Right renal cortex interstitium (tissue), 3 donors: ENCODE measurements at places on chromosomes 7 and 10.

DNA sequence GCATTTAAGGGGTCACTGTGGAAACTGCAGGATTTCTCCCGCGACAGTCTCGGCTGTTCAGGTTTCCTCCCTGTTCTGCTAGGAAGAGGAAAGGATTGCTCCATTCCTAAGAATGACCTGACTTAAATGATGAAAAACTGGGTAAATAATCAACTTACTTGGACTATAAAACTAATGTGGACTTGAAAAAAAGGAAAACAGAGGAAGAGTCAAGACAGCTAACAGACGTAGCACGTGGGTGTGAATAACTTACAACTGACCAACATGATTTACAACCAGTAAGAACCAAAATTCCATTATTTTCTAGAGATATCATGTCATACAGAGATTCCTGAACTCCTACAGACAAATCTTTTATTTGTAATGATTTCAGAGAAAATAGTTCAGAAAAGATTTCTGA, 93.8 kb downstream of the ADAM12 start:
- no peak for DNase-seq

- no peak for DNase-seq
Measured at GRCh38 chr7:144957998-144958397, 122.1 kb upstream of the TPK1 start.

- DNase-seq = no peak
Measured at GRCh38 chr7:128242661-128243060, 1.6 kb downstream of the LEP start.

DNA sequence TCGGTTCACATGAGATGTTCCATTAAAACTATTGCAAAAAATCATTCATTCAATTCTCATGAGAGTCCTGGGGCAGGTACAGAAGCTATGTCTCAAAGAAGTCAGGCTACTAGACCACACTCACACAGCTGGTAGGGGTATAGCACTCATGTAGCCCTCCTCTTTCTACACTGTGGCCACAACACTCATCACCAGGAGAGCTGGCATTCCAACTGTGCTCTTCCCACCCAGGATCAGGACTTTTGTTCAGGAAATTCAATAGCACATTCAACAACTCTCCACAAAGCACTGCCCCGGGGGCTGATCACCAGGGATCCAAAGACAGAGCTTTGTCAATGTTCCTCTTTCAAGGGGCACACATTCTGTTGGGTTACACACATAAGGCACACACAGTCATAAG, 31.0 kb upstream of the C10orf90 start:
- DNase-seq = no peak

DNA sequence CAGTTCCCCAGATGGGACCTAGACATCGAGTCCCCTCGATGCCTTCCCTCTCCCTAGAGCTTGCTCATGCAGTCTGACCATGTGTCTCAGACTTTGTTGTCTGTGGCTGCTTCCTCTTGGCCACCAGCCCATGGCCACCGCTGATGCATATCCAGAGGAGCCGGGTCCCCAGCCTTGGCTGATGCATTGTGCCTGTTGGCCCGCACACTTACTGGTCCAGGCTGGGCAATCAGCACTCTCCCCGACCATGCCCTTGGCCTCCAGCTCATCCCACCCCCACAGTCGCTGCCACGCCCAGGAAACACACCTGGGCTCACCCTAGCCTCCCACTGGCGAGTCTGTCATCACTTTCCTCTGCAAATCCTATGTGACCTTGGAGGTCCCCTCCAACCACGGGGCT, 10.1 kb downstream of the NPC1L1 start:
- no peak for DNase-seq

DNA sequence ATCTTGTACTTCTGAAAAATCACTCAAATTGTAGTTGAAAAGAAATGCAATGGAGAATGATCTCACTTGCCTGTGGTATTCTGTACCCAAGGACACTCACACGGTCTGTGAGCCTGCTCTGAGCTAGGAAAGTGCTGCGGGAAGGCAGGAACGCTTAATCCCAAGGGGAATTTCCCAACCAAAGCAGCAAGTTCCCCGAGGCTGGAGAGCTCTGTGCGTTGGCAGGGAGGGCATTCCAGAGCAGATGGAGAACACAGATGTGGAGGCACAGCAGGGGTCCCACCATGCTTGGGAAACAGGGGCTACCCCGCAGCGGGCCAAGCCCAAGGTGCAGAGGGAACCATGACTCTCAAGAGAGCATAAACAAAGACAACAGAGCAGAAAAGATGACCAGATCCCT, 13.6 kb downstream of the SVIL start:
- no peak for DNase-seq

- no peak for DNase-seq
Measured at GRCh38 chr7:64893401-64893800, 9.7 kb upstream of the ZNF273 start.

GRCh38 chr7:29077854-29078253, 68.5 kb downstream of the CPVL start:
- no peak for DNase-seq

DNA sequence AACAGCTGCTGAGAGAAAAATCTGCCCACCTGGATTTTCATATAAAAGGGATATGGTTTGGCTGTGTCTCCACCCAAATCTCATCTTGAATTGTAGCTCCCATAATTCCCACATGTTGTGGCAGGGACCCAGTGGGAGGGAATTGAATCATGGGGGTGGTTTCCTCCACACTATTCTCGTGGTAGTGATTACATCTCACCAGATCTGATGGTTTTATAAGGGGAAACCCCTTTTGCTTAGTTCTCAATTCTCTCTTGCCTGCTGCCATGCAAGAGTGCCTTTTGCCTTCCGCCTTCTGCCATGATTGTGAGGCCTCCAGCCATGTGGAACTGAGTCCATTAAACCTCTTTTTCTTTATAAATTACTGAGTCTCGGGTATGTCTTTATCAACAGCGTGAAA, 20.8 kb upstream of the MKI67 start:
- DNase-seq = no peak

DNA sequence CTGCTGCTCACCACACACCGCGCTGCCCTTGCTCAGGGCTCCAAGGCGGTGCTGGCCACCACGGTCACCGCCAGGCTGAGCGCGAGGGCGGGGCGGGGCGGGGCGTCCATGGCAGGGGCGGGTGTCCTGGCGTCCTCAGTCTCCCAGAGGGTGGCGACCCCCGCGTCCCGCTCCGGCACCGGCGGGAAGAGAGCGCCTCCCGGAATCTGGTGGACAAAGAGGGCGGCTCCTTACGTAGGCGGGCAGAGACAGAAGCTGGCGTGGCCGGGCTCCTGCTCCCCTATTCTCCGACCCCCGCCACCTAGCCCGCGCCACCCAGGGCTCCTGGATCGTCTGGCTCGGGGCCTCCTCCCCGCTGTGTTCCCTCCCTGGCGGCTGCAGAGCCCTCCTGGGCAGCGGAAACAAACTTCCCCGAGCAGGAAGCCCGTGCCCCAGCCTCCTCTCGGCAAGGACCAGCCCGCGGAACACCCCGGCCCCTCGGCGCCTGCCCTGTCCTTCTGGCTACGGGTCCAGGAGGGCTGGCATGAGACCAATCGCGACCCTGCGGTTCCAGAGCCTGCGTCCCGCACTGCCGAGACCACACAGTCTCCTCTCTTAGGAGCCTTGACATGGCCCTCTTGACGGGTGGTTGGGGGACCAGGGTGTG, 133.8 kb upstream of the ZNF92 start:
- no peak for DNase-seq

- DNase-seq = peak; percentile 69
Measured at GRCh38 chr7:116354546-116355423, 144.4 kb downstream of the TES start.

GRCh38 chr10:33783078-33783477, 448.6 kb upstream of the NRP1 start:
- DNase-seq = no peak

- DNase-seq = no peak
Measured at GRCh38 chr7:125149151-125149550, 219.5 kb upstream of the POT1 start.

DNA sequence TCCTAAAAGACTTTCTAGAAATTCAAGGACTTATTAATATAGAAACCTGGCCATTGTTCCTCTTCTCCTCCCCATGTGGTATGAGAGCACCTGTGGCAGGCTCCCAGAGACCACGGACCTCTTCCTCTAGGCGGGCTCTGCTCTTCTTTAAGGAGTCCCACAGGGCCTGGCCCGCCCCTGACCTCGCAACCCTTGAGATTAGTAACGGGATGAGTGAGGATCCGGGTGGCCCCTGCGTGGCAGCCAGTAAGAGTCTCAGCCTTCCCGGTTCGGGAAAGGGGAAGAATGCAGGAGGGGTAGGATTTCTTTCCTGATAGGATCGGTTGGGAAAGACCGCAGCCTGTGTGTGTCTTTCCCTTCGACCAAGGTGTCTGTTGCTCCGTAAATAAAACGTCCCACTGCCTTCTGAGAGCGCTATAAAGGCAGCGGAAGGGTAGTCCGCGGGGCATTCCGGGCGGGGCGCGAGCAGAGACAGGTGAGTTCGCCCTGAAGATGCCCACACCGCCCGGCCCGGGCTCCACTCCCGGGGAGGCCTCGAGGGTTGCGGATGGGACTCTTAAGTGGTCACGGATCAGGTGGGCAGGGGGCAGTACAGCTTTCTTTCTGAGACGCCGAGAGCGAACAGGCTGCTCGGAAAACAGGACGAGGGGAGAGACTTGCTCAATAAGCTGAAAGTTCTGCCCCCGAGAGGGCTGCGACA, at the start of gene SLC26A4:
Gene SLC26A4, plus strand, starts transcription at position 448 of the 700 bp plus-strand sequence. CDS start 814 bp downstream, outside the sequence.
- no peak for DNase-seq

- no peak for DNase-seq
Measured at GRCh38 chr10:7471720-7472367, 61.0 kb upstream of the SFMBT2 start.

GRCh38 chr10:67818323-67818722, 19.7 kb downstream of the DNAJC12 start:
- no peak for DNase-seq

GRCh38 chr7:188727-189500, 3.5 kb upstream of the FAM20C start:
- DNase-seq = no peak

DNA sequence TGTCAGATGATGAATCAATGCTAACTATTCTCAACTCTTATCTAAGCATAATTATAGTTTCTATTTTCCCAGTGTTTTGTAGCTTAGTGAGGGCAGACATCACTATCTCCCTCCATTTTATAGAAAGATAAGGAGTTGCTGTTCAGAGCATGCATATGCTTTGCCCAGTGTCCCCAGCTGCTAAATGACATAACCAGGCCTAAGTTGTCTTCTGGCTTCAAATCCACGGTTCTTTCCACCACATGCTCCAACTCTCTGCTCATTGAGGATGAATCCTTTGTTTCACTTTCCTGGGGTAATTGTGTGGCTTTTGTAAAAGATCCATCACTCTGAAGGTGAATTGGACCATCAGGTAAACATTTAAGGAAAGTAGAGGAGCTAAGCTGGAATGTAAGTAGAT, 134.0 kb downstream of the SNX10 start:
- DNase-seq = no peak

DNA sequence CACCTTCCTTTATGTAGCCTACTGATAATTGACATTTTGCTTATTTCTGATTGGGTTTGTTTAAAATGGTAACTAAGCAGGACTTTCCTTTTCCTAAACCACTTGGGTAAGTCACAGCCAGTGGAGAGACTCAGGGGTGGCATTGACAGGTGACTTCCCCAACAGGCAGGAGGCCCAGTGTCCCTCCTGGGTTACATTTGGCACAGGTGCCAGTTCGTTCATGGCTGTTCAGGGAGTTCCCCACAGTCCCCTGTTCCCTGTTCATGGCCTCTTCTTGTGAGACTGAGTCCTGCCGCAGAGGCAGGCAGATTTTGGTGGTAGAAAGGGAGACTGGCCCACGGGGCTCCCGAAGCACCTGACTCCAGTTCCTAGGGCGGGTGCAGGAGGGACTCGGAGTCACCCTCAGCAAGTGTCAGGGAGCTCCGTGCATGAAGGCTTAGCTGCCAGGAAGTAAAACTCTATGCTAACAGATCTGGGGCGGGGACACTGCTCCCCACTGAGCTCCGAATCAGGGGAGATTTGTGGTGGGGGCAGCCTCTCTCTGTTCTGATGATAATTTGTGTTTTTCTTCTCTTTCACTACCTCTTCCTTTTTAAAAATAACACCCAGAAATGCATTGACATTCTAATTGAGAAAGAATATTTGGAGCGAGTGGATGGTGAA, 84.1 kb downstream of the EZH2 start:
- DNase-seq = no peak

DNA sequence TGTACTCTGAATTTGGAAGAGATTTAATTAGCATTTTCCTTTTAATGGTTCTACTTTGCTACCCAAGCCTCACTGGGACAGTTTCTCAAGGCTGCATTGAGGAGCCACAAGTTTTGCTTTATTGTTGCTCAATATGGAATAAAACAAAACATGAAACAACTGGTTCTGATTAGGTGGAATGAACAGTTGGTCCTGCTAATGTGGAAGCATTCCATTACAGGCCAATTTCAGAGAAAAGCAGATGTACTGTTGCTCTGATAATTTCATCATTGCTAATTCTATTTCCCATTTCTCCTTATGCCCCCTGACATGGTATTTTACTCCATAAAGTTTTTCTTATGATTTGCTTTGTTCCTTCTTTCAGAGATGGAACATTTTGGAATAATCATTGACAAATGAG, 66.0 kb upstream of the PAPSS2 start:
- no peak for DNase-seq

GRCh38 chr7:29771081-29771816, 35.1 kb upstream of the WIPF3 start:
- DNase-seq = no peak

DNA sequence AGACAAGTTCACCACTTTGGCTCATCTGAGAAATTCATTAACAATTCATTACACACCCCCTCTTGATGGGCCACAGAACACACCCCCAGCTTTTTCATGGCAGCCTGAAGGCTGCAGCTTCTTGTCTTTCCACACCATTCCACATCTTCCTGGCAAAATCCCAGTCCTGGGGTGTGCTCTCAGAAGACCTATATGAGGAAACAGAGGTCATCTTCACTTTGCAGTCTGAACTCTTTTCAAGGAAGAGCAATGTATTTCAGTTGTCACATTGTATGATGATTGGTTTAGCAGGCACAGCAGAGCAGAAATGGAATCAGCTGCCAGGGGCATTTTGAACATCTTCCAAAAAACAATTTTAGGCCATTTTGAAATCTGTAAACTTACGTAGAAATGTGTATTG, 7.8 kb upstream of the LRRC27 start:
- DNase-seq = no peak

GRCh38 chr10:14554091-14554490, 220.6 kb downstream of the FAM107B start:
- no peak for DNase-seq

DNA sequence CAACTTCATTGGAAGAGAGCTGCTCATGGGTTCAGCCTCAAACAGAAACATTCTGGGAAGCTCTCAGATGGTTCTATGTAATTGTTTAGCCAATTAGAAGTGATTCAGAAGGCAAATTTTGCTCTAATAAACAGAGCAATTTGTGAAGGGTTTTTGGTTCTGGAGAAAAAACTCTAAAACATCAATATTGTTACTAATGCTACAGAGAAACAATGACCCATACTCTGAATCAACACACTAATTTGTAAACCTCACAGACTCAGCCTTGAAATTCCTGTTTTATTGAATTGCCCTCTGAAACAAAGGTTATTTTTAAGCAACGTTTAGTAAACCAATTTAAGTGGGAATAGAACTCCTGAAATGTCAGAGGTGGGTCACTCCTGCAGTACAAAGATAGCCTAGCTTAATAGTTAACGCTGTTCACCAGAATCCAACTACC, 171.6 kb upstream of the SVIL start:
- DNase-seq = no peak
